ENCODE measurements at places on chromosomes 6 and 20.
A peak's percentile ranks its signal among the peaks of the same experiment; 100 is the strongest.

DNA sequence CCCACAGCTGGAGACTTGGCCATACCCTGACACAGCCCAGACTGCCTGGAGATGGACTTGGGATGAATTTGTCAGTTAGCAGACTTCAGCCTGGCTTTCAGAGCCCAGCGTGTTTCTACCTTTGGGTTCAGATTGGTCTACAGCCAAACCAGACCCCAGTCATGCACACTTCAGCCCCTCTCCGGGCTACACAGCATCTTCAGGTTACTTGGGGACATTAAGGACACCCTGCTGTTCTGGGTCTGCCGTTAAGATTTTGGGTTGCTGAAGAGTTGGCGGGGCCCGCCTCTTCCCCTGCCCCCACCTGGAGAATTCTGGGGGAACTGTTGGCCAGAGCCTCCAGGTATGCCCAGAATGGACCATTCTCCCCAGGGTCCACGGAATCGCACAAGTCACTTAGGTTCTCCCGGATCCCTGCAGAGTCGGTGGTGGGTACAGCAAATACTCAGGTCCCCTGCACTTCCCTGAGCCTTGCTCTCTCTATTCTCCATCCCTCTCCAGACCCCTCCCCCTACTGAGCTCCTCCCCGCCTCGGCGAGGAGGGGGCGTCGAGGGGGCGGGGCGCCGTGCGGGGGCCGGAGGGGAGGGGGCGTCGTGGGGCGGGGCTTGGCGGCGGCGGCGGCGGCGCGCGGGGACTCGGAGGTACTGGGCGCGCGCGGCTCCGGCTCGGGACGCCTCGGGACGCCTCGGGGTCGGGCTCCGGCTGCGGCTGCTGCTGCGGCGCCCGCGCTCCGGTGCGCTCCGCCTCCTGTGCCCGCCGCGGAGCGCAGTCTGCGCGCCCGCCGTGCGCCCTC is at the start of gene PTK7:
Gene PTK7 (plus strand): TSS at position 645 of the 794 bp plus-strand sequence. CDS start 175 bp downstream, outside the sequence.
- DNase-seq = peak; percentile 17

DNA sequence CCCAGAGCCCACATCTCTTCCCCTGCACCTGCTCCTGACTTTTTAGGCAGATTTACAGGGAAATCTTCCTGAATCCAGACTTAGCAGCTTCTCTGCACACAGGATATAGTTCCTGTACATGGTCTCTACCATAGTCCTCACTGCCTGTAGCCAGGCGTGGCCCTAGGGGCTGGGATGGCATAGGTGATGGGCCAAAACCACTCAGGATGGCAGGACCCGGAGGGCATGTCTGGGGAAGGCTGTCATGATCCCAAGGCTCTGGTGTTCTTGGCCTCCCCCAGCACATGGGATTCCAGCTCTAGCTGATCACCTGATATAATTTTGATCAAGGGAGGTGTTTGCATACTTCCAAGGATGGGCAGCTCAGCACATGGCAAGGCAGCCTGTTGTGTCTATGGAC is 58.0 kb downstream of the TOX2 start:
- DNase-seq = no peak

GRCh38 chr20:36112112-36112511 is 42.4 kb upstream of the EPB41L1 start:
- no peak for DNase-seq

- DNase-seq = no peak
Observed at GRCh38 chr20:63974402-63975200, 4.8 kb downstream of the SAMD10 start.

GRCh38 chr6:38086346-38086745 is 266.8 kb downstream of the ZFAND3 start:
- no peak for DNase-seq

DNA sequence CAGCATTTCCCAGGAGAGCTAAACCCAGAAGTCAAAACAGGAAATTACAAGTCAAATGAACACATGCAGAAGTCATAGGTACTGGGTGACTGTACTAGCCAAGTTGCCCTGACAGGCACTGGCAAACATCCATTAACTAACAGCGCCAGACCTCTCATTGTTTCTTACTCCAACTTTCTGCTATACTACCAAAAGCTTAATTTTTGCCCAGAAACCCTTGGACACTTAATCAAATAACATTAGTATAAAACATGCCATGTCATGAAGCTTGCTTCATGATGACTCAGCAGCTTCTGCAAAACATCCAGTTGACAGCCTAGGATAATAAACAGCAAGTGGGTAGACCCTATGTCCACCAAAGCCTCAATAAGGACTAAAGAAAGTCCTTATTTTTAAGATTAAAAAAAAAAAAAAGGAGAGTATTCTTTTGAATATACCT is 3.5 kb downstream of the NUP153 start:
- peak; percentile 41 for DNase-seq

DNA sequence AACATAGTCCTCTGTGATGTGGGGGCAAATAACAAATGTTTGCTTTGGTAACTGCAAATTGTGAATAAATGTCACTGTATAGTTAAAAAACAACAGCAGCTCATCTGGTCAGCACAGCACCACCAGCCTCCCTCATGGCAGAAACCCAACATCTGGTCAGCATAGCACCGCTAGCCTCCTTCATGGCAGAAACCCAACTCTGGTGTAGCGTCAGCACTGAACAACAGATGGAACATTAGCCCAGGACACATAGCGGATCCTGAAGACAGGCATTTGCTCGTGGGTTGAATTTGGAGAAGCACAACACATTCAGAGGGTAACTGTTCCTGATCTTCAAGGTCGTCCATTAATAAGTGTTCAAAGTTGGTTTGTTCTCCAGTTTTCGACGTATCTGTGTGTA is 265.9 kb downstream of the DLL1 start:
- DNase-seq = no peak

DNA sequence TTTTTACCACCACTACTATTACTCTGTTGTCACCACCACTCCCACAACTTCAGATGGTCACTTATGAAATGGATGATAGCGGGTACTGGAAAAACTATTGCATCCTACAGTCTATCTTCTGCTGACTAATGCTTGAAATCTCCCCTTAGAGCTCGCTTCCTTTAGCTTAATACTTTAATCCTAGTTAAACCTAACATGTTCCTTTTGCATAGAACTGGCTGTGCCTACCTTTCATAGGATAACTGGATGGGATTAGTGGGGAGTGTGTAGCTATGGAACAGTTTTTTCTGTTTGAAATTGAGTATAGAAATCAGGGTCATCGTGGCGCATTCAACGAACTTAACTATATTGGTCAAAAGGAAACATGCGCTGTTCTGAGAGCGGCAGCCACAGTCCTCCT is 294.7 kb downstream of the FARS2 start:
- no peak for DNase-seq

- no peak for DNase-seq
Observed at GRCh38 chr20:39899881-39900280, 789.2 kb downstream of the MAFB start.

GRCh38 chr20:48880331-48880730 is 41.2 kb upstream of the ARFGEF2 start:
- no peak for DNase-seq

- DNase-seq = no peak
Observed at GRCh38 chr6:20540683-20541082, 6.4 kb downstream of the CDKAL1 start.

GRCh38 chr6:13472099-13472498 is 15.3 kb downstream of the GFOD1 start:
- no peak for DNase-seq

All from CD4-positive, alpha-beta T cell treated with Interleukin-10 for 1 hour (primary cell).